T-cell (primary cell): ENCODE measurements at places on chromosomes 1 and 21.

DNA sequence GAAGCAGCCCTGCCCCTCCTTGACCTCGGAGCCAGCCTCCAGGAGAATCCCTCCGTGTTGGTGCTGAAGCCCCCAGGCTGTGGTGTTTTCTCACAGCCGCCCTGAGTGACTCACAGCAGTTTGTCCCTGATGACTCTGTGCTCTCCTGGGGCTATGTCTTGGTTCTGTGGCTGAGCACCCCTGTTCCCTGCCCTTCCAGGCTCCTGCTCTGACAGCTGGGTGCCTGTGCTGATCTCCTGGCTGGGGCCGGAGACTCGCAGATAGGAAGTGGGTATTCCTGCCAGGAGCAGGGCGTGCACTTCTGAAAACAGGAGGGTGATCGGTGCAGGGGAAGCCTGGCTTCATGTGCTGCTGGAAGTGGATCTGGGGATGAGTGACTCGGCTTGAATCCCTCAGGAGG, 34.5 kb downstream of the POFUT2 start:
- DNase-seq = no peak

DNA sequence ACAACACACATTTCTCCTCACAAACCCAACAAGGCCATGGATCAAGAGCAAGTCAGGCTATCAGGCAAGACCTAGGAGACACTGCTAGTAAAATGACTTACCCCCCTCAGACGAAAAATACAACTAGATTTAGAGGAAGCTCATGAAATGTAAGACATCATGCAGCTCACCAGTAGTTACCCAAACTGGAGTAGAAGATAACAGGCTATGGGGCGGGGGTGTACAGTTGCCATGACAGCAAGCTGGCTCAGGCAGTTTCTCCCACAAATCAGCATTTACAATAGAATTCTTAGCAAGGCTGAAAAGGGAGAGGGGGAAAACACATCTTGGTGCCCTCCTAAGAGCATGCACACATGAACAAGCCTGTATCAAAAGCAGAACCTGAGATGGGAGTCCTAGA, 13.9 kb downstream of the TPM3 start:
- DNase-seq = no peak

DNA sequence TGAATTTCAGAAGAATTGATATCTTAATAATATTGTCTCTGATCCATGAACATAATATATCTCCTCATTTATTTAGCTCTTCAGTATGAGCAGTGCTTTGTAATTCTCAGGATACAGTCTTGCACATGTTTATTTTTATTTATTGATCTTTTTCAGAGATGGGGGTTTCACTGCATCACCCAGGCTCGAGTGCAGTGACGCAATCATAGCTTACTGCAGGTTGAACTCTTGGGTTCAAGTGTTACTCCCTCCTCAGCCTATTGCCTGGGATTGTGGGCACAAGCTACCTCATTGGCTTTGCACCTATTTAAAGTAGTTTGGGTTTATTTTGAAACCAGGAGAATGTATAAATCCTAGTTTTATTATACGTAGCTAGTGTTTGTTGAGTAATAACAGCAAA, 4.7 kb downstream of the RPS6KC1 start:
- no peak for DNase-seq

GRCh38 chr1:180451504-180451903, 50.9 kb downstream of the ACBD6 start:
- no peak for DNase-seq

- DNase-seq = no peak
Measured at GRCh38 chr1:69747207-69747606, 179.5 kb downstream of the LRRC7 start.
